ENCODE measurements at places on chromosomes 11 and 22.

- DNase-seq: no peak
These were observed 8.8 kb upstream of the C11orf91 start for GRCh38 chr11:33709466-33709865.

DNA sequence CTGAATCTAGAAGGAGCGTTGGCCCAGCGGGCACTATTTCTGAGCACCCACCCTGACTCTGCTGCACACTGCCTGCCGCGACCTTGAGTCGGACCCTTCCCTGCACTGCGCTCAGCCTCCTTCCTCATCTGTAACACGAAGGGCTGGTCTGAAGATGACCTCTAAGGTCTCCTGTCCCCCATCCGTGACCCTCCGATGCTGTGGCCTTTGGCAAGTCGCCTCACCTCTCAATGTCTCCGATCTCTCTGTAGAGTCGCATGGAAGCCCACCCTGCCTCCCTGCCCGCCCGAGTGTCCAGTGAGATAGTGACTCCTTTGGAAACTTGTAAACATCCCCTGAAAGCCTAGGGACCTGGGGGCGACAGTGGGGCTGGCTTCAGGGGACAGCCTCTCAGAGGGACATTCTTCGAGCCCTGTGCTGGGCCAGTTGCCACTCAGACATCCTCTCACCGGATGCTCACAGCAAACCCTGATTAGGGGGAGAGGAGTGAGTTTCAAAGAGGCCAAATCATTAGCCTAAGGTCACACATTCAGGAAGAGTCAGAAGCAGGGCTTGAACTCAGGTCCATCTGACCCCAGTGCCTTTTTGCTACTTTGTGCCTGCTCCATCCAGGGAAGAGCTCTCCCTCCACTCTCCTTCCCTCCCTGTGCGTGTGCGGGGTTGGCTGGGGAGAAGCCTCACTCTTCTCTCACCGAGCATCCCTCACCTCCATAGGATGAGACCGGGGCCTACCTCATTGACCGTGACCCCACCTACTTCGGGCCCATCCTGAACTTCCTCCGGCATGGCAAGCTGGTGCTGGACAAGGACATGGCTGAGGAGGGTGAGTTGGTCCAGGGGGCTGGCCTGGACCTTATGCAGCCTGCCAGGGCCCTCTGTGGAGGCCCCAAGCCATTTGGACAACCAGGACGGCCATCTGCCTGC lies 1.1 kb downstream of the KCTD17 start:
- no peak for DNase-seq

DNA sequence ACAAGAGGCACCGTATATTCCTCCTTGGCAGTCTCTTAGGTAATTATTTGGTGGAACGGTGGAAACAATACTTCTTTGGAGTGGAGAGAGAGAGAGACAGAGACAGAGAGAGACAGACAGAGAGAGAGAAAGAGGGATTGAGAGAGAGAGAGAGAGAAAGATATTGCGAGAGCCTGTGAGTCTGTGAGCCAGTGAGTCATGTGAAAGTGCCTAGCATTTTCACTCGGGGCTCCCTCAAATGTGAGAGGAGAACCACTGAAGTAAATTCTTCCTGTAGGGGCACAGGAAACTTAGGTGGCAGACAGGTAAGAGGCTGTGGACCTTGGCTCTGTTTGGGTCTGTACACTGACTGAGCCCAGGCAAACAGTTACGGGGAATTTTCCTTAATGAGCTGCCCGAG lies 31.6 kb upstream of the SNX19 start:
- DNase-seq: no peak

GRCh38 chr22:47062126-47062525 lies 299.7 kb downstream of the TBC1D22A start:
- DNase-seq: no peak

DNA sequence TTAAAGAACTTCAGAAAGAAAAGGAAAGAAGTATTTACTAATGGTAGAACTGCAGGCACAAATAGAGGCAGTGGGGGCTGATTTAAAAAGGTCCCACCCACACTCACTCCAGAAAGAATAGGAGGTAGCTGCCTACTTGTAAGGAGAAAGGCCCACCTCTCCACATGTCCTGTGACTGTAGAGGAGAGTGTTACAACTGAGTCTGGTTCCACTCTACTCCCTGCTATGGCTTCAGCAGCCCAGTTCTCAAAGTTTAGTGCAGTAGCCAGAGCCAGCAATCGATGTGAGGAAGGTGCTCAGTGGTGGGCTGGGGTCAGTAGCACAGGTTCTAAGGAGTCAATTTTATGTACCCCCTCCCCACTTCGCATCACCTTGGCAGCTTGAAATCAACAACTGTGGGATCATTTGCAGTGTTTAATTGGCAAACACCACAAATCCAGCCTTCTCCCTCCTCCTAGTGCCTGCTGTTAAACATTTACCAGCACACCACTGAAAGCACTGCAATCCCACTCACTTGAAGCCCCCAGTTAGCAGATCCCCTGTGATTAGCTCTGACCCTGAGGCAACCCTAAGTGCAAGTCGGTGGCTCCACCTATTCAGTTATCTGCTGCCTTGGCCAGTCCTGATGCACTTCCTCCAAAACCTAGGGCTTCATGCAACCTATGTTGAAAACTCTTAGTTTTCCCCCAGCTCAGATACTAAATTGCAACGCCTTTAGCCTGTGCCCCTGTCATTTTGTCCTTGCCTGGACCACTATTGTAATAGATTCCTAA lies 146.6 kb downstream of the BBOX1 start:
- no peak for DNase-seq

DNA sequence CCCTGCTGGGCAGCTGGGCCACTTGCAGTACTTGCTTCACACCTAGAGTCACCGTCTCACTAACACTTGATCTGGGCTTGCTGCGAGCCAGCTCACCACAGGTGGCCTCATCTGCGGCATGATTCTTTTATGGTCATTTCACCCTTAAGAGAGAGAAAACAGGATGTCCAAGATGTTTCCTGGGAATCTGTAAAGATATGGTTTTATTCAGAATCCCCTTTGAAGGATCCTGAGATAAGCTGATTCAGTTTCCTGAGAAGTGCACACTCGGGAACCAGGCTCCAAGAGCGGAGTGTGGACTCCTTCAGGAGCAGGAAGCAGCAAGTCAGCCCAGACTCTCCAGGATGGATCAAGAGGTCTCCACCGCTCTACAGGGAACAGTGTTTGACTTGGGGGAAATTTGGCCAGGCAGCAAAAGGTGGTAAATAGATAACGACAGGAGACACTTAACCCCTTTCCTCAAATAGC lies 21.8 kb upstream of the TP53AIP1 start:
- DNase-seq: no peak

DNA sequence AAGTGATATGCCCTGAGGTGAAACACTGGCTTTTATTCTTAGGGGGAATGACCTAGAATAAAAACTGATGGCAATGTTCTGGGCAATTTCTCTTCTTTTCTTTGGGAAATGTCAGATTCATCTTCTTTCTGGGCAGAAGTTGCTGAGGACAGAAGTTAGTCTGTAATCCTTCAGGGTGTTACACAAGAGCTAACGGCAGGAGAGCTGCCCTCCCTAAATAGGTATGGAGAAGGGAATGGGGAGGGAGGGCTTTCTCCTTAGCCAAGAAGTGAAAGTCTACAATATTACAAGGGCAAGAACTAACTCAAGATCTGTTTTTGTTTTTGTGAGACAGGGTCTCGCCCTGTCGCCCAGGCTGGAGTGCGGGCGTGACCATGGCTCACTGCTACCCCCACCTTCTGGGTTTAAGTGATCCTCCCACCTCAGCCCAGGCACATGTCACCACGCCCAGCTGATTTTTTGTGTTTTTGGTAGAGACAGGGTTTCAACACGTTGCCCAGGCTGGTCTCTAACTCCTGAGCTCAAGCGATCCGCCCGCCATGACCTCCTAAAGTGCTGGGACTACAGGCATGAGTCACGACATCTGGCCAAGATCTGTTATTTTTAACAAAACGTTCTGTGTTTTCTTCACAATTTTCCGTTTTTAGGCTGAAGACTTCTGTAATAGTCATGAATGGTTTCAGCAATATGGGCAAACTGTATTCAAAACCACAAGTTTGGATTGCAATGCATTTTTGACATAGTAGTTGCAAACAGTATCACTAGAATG lies 7.2 kb downstream of the PIWIL4 start:
- DNase-seq: no peak

DNA sequence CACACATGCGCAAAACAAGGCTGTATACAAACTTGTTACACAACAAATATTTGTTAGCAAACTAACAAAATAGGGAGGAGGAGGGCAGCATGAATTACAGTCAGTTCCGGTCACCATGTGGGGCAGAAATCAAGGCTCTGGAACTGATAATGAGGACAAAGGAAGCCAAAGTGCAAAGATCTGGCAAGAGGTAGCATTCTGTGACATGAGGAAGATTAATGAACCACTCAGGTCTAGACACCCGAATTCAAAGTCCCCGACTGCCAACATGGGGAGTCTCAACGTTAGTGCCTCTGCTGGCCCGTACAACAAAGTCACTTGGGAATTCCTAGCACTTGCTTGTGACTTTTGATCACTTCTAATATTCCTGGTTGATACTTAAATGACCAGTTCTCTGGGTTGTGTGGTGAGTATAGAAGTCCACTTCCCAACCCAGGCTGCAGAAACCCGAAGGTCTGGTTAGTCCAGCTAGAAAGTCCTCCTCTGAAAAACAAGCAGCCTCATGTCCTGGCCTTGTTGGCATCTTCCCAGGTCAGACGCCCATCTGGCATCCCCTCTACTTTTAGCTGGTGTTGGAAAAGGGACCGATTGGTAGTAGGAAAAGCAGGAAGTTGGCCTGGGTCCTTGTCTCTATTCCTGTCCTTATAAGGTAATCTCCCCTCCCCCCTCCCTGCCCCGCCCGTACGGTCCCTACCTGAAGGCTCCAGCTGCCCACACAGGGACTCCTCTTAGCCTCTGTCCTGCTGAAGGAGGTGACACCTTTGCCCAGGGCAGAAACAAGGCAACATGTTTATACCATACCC lies 1.6 kb downstream of the SUN2 start:
- DNase-seq: peak; percentile 58
